NCI-H1092 treated with DMSO at 0.1 percent for 48 hours (cell line): ENCODE measurements at places on chromosomes 6 and 20.

DNA sequence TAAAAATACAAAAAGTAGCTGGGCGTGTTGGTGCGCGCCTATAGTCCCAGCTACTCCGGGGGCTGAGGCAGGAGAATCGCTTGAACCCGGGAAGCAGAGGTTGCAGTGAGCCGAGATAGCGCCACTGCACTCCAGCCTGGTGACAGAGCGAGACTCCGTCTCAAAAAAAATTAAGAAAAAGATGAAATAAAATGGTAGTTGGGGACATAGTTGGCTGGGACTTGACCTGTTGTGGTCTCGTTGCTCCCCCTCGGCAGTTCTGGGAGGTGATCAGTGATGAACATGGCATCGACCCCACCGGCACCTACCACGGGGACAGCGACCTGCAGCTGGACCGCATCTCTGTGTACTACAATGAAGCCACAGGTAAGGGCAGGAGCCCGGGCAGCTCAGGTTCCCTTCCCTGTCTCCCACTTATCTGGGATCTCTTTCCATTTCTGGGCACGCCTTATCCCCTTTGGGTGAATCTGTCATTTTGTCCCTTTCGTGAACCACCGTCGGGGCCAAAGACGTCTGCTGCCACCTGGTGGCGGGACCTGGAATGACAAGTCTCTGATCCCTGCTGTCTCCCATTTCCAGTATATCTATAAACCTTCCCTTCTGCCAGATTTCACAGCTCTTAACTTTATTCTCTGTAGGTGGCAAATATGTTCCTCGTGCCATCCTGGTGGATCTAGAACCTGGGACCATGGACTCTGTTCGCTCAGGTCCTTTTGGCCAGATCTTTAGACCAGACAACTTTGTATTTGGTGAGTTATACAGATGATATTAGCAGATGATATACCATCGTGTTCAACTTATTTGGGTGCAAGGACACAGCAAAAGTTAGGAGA lies 2.3 kb downstream of the TUBB start:
- peak; percentile 50 for DNase-seq

GRCh38 chr6:96016334-96017069 lies 728 bp downstream of the FUT9 start:
- peak; percentile 62 for DNase-seq

DNA sequence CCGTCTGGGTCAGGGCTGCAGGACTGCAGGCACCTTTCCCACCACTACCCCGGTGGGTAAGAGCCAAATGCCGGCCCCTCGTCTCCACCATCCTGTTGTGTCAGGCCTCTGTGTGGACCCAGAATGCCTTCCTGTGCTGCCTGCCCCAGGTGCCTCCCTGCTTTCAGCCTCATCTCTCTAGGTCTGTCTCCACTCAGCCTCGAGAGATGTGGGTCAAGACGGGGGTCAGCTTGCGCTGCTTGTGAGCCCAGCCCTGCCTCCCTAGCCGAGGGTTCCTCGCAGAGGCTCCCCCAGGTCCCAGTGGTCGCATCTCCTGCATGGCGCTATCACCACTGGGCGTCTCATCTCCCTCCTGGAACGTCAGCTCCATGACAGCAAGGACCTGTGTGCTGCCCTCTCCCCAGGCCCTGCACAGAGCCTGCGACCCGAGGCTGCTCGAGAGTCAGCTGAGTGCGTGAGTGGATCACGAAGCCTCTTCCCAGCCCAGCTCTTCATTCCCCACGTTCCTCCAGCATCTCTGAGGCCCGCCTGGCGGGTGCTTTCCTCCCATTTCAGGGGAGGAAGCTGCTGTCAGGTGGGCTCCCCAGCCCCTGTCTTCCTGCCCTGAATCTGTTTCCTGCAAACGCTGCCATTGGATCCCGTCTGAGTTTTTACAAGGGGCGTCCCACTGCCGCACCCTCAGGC lies 38.7 kb upstream of the ZBP1 start:
- DNase-seq: no peak

DNA sequence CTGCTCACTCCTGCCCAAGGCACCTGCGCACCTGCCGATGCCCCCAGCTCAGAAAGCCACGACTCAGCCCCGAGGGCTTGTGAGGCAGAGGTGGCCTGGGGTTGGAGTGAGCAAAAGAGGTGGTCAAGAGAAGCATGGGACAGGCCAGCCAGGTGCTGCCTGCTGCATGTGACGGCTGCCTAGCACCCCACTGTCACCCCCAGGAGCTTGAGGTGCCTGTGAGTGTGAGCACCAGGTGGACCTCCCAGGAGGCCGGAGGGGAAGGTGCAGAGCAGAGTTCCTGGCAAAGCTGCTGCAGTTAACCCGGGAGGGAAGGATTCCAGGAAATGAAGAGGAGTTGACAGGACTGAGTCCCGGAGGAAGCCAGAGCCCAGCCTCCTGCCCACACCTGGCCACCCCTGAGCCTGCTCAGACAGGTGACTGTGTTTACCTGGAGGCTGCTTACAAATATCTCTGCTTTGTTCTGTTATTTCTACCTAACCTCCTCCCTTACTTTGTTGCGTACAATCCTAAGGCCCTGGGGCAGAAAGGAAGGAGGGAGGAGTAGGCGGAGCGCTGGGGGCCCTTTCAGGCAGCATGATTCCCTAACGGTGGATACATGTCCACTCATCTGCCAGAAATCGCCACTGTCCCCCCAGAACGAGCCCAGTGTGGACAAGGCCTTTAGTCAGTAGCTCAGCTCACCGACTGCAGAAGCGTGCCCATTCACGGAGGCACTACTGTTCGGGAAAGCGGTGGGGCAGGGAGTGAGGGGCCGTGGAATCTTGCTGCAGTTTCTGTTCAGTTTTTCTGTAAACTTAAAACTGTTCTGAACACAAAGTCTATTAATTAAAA lies 87.5 kb upstream of the MPC1 start:
- DNase-seq: no peak

GRCh38 chr6:1786455-1787453 lies 177.0 kb downstream of the FOXC1 start:
- no peak for DNase-seq

DNA sequence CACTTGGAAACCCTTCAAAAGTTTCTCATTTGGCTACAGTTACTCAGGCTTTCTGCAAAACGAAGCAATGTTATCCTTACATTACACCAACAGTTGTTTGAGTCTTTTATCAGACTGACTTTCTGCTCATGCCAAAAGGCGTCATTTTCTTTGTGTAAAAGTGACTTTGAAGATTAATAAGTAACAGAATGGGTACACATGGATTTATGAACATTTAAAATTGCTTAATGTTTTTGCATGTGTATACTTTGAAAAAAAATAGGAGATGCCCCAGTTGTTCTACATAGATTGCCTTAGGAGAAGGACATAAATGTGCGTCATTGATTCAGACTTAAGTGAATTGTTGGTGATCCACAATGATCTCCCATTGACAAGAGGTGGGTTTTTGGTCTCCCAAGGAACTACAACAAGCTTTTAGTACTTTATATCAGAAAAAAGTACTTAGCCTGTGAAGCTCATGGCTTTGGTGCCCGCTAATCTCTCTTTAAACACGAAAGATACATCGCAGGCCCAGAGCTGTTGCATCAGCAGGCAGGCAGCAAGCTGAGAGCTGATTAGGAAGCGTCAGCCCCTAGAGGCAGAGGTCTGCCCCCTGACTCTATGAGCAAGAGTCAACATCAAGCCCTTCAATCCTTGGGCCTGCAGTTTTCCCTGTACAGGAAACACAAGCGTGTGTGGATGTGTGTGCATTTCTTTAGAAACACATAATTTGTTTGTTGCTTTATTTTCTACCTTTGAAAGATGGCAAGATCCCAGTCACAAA lies 45.9 kb downstream of the SLC22A3 start:
- no peak for DNase-seq

DNA sequence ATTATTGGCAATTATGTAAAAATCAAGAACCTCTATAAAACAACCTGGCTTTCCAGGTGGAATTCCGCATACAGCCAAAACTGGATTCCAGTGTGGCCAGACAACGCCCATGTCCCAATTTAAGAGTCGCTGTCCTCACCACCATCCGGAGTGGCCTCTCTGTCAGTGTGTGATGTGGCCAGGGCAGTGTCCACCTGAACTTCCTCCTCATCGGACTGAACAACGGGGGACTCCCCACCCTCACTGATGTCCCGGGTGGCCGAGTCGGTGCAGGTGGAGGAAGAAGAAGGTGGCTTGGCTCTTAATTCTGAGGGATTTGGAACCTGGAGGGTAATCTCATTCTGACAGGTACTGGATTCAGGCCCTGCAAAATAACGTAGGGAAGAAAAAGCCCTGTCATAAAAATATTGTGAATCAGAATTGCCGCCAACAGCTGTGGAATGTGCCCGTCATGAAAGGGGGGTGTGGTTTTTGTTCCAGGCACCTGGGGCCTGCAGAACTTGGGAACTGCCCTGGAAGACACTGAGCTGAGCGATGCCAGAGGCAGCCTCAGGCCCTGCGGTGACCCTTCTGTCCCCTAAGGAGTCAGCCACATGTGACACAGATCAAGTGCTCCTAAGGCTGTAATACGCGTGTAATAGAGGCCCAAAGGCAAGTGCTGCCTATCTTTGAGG lies 139.8 kb downstream of the DTNBP1 start:
- DNase-seq: no peak

DNA sequence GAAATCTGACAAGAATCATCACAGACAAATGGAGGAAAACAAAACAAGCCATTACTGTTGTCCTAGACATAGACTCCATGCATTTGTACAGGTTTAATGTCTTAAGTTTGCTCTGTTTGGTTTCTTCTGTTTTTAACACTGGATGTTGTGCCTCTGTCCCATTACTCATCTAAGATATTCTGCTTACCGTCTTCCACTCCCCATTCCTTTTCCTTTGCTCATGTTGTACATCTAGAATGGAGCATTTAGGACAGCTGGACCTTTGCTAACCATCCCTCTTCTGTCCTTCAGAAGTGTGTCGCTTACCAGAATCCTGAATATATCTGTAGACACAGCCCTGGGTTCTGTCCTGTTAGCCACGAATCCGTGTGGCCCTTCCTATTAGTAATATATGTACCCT lies 35.2 kb downstream of the RAB22A start:
- DNase-seq: no peak

DNA sequence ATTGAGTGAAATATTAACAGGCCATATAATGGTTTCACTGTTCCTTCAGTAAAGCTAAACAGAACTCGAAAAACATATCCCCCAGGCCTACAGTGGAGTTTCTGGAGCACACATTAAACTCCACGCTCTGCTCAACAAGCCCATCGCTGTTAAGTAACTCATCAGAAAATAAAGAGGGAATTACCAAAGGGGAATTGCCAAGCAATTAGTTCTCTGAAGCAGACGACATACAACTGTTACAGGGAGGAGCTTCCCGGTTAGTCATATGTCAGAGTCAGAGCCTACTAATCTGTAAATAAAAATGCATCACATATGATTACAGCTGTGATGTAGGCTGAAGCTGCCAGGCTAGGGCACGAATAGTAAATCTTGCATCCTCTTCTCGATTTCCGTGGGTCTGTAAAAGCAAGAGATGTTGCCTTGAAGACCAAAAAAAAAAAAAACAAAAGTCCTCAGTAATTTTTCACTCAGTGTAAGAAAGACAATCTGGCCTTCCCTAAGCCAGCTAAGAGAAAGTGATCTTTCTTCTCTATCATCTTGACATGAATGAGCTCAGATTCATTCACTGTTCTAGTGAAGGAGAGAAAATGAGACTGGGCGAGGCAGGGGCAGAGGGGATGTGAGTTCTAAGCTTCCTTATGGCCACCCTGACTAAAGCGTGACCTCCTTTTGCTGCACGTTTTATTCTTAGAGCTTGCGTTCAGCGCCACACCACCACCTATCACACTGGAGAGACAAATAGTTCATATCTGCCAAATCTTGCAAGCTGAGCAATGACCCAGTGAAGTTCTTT lies 13.8 kb downstream of the ATXN1 start:
- no peak for DNase-seq

GRCh38 chr6:87375315-87375714 lies 30.7 kb downstream of the C6orf163 start:
- no peak for DNase-seq

DNA sequence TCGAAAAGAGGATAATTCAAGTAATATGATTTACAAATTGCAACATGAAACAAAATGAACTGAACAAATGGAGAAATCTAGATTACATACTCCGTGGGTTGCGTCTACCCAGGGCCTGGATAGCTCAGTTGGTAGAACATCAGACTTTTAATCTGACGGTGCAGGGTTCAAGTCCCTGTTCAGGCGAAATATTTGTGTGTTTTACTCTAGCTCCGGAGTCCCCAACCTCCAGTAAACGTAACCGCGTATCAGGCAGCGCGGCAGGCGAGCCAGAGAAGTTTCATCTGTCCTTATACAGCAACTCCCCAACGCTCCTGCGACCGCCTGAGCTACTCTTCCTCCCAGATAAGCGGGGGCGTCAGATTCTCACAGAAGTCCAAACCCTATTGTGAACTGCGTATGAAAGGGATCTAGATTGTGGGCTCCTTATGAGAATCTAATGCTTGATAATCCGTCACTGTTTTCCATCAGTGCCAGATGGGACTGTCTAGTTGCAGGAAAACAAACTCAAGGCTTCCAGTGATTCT lies 176.1 kb downstream of the TRIM27 start:
- peak; percentile 1 for DNase-seq

- DNase-seq: no peak
These were observed 792.6 kb downstream of the PHF3 start for GRCh38 chr6:64428186-64428585.

- no peak for DNase-seq
These were observed 47.8 kb upstream of the ARMC2 start for GRCh38 chr6:108800427-108800864.

GRCh38 chr6:112752305-112752704 lies 405.2 kb downstream of the RFPL4B start:
- DNase-seq: no peak

DNA sequence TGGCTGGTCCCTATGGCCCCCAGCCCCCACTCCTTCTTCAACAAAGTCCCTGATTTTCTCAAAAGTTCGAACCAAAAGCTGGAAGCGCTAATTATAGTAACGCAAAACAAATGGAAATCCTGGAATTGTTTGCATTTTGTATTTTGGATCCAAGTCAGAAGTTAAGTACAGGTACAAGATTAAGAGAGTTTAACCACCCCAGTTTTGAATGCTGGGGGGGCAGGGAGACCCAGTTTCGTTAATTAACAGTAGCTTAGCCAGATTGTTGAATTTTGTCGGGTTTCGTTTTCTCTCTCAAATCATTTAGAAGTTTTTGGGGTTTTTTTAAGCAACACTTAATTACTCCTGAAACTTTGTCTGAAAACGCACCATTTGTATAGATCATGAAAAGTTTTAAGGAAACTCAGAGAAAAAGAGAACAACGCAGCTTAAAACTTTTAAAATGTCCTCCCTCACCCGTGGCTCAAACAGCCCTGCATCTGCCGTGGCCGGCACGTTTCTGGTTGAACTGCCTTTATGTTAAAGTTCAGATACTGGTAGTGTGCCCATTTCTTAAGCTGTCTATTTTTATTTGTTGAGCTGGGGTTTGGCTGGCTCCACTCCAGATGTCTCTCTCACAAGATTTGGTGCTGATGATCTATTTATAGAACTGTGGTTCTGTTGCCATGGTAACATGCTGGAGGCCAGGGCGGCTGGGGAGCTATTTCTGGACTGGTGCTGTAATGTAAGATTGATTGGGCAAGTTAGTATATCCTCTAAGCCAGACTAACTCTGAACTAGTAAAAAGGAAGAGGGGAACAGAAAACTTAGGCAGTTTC lies 55.0 kb downstream of the GNAS start:
- no peak for DNase-seq

DNA sequence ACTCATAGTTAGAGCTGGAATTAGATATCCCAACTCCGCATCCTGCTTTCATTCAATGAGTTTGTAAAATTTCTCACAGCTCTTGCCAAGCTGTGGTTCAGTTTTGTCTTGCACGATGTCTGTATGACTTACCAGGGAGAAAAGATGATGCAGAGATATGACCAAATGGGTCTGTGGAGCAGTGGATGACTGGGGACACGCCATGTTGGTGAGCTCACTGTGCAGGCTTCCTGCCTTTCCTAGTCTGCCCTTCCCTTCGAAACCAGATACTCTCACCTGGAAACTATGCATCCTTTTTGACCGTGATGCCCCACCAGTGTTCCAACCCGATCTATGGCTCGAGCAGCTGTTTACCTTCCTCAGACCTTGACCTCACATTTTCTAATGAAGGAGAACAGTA lies 262.7 kb upstream of the BMP2 start:
- no peak for DNase-seq
